Stomach (tissue), 19 donors: ENCODE measurements at places on chromosomes 13 and 19. TPM values are rescaled to one million over a fixed set of nuclear protein-coding genes. Genes with fewer than 3 reads are reported as not detected.

GRCh38 chr19:10501971-10502523, 1.1 kb downstream of the KEAP1 start:
- H3K27ac ChIP-seq = peak overlapping the region; percentile 96
- H3K27me3 ChIP-seq = no peaks in the 10 kb centered on the region
- peak; percentile 81 for DNase-seq
- peak overlapping the region; percentile 67 for H3K4me3 ChIP-seq

DNA sequence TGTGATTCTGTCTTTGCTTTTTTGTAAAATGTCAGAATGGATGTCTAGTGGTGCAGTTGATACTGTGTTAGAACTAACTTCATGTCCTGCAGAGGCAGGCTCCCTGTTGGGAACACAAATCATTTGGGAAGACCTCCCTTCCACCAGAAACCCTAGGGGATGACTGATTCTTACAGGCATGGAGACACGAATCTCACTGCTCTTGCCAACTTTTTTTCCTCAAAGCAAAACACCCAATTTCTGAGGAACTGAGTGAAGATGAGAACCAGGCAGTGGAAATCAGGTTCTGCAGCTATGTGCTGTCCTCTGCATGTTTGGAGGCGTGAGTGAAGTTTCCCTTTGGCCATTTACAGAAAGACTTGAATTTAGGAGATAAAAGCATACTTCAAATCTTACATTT, 87.5 kb upstream of the CSNK1A1L start:
- H3K27ac ChIP-seq = no peak overlapping the region
- no peaks in the 10 kb centered on the region for H3K36me3 ChIP-seq
- DNase-seq = no peak

The SPIB gene
- 0.58 TPM for total RNA-seq

- no peak for DNase-seq
- H3K4me3 ChIP-seq = no peak overlapping the region
Observed at GRCh38 chr19:37929355-37929923, 22.4 kb downstream of the SIPA1L3 start.

The TIMM29 gene
- total RNA-seq = 9.8 TPM

GRCh38 chr13:66981912-66982311, 248.2 kb downstream of the PCDH9 start:
- H3K36me3 ChIP-seq = no peaks in the 10 kb centered on the region
